ENCODE measurements at places on chromosomes 11 and 22.

DNA sequence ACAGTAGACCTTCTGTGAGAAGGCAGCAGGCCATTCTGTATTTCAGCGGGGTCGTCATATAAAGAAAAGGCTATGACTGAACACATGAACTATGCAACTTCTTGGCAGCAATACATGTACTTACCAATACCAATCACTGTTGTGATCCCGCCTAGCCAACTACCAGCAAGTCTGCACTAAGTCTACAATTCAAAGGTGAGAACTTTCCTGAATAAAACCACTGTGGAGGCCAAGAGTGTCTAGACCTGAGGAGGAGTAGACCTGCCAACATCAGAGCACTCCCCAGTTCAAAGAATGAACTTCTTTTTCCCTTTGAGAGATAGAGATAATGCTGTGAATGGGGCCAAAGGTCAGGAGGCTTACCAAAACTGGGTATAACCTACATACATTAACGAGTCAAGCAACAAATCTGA lies 108.2 kb downstream of the SIK3 start:
- no peak for DNase-seq

GRCh38 chr11:68934666-68935065 lies 31.0 kb downstream of the IGHMBP2 start:
- no peak for DNase-seq

- no peak for DNase-seq
These were observed 650 bp upstream of the CHID1 start for GRCh38 chr11:911031-911889.

- DNase-seq = no peak
These were observed 19.7 kb downstream of the CTR9 start for GRCh38 chr11:10770626-10771254.

DNA sequence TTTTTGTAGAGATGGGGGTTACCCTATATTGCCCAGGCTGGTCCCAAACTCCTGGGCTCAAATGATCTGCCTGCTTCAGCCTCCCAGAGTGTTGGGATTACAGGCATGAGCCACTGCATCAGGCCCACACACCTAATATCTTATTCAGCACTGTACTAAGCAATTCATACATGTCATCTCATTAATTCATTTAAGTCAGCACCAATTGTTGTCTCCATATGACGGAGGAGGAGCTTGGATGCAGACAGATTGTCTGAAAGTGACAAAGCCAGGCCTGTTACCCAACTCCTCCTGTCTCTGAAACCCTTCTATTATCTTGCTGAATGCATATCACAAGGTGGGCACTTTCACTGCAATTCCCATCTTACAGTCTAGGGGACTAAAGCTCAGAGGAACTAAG lies 57.5 kb upstream of the ALX4 start:
- DNase-seq = no peak

GRCh38 chr11:122007601-122008071 lies 108.4 kb downstream of the BLID start:
- DNase-seq = no peak

GRCh38 chr11:129503646-129504045 lies 128.0 kb downstream of the BARX2 start:
- no peak for DNase-seq

DNA sequence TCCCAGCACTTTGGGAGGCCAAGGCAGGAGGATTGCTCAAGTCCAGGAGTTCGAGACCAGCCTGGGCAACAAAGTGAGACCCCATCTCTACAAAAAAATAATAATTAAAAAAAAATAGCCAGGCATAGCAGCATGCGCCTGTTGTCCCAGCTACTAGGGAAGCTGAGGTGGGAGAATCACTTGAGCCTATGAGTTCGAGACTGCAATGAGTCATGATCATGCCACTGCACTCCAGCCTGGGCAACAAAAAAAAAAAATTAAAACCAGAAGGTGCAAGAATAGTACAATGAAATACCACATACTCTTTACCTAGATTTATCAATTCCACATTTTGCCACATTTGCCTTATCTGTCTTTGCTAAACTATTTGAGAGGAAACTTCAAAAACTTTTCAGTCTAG lies 8.2 kb downstream of the DPF2 start:
- DNase-seq = no peak

DNA sequence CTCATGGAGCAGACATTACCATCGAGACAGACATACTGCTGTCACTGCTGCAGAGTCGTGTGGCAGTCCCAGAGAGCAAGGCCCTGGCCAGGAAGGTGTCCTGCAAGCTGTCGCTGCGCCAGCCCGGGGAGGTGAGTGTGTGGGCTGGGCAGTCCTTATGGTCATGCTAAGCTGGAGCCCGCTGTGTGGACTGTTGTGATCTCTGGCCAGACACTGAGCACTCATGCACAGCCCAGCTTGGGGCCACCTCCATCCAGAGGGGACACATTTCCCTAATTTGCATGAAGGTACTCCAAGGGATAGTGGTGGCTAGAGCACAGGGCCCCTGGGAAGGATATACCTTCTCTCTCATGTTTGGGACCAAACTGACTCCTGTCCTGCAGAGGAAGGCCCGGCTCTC lies 9.6 kb downstream of the ANKK1 start:
- DNase-seq = no peak

Data from right renal pelvis (tissue), 4 donors.